Aorta (tissue), 5 donors: ENCODE measurements at places on chromosomes 6 and 20.

- no peak for DNase-seq
Observed at GRCh38 chr6:154390034-154390433, 33.4 kb upstream of the IPCEF1 start.

DNA sequence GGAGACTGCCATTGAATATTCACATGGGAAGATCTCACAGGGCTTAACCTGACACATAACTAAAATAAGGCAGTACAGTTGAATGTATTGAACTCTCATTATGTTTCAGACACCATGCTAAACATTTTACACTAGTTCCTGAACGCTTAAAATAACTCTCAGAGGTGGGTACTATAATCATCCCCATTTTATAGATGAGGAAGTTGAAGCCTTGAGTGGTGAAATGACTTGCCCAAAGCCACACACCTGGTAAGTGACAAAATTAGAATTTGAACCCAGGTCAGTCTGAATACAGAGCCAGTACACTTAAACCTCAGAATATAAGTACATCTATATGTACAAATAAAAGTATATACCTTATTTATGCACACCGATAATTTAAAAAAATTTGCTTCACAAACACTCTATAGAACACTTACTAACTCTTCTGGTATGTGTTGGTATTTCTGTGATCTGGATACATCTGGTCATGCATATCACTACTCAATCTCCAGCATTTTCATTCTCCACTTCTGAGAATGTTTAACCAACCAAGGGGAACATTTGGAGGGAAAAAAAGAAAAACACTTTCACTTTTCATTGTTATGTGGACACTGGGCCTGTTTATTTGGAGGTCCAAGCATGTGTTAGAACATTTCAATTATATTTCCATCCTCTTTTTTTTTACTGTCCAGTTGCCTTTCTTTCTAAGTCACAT, 4.6 kb upstream of the BICRAL start:
- DNase-seq: no peak

DNA sequence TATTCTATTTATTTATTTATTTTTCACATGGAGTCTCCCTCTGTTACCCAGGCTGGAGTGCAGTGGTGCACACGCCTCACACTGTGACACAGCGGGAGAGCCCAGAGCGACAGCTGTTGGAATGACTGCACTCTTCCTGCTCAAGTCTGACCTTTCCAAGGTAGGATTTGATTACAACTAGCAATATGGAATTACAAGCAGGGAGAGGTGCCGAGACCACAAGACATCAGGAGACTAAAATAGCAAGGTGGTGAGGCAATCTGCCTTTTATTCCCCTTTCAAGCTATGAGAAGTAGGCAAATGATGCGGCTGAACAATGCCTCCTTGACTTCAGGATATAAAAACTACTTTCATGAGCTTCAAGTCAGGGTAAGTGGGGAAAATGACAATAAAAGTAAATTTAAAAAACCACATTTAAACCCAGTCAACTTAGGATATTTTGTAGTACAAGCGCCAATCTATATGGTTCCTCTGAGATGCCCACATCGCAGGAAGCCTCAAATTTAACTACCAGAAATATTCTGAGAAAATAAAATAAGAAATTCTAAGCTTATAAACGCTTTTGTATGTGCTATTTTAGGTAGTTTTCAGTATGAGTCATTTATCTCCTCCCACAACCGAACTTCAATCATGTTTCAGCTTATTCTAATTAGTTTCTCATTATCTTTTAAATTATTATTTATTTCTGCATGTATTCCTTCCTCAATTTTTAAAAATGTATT, 146.9 kb upstream of the SGK1 start:
- no peak for DNase-seq

GRCh38 chr6:143288923-143289322, 161.6 kb downstream of the ADAT2 start:
- no peak for DNase-seq

- no peak for DNase-seq
Observed at GRCh38 chr6:79864421-79864820, 82.9 kb downstream of the ELOVL4 start.

- DNase-seq: no peak
Observed at GRCh38 chr6:22972771-22973170, 403.4 kb downstream of the HDGFL1 start.

DNA sequence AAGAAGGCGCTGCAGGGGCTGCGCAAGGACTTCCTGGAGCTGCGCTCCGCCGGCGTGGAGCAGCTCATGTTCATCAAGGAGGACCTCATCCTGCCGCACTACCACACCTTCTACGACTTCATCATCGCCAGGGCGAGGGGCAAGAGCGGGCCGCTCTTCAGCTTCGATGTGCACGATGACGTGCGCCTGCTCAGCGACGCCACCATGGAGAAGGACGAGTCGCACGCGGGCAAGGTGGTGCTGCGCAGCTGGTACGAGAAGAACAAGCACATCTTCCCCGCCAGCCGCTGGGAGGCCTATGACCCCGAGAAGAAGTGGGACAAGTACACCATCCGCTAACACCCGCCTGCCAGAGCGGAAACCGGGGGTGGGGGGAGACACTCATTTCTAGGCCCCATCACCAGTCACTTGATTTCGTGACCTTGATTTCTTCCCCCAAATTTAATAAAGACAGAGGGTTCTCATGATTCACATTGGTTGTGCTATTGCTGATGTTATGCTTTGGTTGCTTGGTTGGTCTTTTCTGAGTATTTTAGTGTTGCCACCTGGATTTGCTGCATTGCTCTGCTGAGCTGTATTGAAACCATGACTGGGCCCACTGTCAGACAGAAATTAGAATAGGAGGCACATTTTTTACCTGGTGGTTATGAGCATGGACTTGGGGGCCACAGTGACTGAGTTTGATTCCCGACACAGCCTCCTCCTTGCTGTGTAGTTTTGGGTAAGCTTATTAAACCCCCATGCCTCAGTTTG, 1.5 kb downstream of the FAM50B start:
- no peak for DNase-seq

DNA sequence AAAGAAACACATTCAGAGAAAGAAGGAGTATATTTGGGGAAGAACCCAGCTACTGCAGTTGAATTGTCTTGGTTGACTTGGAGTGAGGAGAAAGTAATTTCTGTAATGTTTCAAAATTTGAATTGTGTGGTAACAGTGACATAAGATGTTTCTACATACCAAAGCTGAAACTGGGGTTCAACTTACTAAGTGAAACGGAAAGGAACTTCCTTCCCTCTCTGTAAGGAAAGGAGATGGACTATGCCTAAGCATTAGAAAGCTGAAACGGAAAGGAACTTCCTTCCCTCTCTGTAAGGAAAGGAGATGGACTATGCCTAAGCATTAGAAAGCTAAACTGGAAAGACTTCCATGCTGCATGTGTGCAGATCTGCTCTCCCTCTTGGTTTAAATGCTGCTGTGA, 46.0 kb downstream of the HUS1B start:
- DNase-seq: no peak

- DNase-seq: no peak
Observed at GRCh38 chr20:57691699-57692098, 18.1 kb downstream of the PMEPA1 start.

DNA sequence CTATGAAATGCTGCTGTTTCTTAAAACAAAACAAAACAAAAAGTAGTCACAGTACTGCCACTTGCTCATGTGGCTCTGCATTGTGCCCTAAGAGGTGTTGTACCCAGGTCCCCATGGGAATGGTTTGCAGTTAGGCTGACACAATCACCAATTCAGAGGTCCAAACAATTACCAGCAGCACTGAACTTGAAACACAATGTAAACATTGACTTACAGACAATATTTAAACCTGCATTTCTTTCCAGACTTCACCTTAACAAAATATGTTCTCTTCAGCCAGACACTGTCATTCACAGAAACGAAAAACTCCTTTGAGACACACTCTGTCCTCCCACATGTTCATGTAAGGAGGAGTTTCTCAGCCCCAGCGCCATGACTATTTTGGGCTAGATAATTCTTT, 206.8 kb upstream of the ARG1 start:
- no peak for DNase-seq

DNA sequence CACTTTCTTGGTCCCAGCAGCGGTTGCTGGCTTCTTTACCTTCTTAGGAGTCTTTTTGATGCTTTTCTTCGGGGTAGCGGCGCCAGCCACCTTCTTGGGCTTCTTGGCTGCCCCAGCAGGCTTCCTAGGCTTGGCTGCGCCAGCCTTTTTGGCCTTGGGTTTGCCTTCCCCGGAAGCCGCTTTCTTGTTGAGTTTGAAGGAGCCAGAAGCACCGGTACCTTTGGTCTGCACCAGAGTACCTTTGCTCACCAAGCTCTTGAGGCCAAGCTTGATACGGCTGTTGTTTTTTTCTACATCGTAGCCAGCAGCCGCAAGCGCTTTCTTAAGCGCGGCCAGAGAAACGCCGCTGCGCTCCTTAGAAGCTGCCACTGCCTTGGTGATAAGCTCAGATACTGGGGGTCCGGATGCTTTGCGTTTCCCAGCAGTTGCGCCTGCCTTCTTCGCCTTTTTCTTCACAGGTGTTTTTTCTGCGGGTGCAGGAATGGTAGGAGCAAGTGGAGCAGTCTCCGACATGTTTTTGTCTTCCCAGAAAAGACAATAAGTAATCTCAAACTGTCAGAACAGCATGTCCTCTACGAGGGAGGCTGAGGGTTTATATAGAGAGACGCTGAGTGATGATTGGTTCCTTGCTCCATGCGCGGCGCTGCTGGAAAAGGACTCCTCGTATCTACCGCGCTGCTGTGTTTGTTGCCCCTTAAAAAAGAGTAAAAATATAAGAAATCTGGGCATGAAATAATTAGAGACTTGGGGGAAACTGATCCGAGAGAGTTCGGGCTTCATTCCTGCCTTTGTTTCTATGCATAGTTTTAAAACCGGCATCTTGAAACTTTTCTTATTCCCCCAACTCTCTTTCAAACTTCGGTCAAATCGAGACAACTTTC, 130.3 kb upstream of the BTN3A2 start:
- DNase-seq: no peak

DNA sequence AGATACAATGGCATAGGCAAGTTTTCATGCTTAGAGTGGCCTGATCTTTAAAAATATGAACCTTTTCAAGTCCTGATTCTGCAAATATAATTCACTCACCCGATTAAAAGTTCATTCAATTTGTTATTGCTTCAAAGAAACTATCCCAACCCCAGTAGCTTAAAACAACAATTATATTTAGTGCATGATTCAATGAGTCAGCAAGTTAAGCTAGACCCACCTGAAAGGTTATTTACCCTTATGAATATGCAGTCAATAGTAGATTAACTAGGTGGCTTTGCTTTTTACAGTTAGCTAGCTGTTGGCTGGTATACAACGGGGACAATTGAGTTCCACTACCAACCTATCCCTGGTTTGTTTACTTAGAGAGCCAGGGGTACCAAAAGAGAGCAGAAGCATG, 95.6 kb upstream of the ANKEF1 start:
- no peak for DNase-seq

GRCh38 chr6:117423754-117424153, 2.0 kb downstream of the ROS1 start:
- DNase-seq: no peak

DNA sequence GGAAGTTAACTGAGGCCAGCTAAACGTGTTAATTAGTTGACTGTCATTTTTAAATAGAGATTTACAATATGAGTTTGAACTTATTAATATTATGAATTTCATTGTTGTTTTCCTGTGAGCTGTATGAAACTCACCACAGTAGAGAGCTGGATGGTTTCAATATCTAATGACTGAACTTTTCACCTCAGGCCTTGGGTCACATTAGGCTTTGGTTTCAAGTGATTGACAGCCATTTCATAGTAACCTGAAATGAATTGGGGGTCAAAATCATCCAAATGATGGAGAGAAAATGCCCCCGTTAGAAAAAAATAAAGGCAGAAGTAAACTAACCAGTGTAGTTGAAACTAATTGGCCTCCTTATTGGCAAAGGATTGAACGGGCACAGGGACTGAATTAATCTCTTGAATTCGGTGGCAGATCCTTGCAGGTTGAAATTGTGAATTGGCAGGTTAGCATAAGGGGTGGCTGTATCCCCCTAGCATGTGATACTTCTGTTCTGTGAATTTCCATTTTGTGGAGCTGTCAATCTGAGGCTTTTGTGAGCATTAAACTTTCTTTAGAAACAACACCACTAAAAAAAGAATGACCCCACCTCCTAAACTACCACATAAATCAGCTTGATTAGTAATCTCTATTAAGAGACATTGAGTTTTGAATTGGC, 155.1 kb upstream of the MMS22L start:
- no peak for DNase-seq

DNA sequence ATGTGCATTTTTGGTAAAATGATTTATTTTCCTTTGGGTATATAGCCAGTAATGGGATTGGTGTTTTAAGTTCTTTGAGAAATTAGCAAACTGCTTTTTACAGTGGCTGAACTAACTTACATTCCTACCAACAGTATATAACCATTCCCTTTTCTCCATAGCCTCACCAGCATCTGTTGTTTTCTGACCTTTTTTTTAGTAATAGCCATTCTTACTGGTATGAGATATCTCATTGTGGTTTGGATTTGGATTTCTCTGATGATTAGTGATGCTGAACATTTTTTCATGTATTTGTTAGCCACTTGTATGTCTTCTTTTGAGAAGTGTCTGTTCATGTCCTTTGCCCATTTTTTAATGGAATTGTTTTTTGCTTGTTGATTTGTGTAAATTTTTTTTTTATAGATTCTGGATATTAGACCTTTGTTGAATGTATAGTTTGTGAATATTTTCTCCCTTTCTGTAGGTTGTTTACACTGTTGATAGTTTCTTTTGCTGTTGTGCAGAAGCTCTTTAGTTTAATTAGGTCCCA, 42.3 kb downstream of the STK4 start:
- no peak for DNase-seq

DNA sequence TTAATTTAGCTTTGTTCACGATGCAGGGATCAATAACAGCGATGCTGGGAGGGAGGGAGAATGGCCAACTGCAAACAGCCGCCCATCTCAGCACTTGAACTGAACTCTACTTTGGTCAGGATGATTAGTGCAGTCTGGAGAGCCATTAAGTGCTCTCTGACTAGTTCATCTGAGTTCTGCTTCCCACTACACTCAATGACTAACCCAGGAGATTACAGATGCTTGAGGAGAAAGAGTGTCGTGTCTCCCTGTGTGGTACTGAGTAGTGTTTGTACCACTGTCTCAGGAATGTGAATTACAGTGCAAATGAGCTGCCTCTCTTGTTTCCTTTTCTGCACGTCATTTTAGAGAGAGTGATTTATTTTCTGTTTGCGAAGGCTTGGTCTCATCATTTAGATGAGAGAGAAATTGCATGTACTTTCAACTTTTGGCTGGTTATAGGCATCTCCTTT, 23.5 kb downstream of the CARMIL1 start:
- DNase-seq: no peak

GRCh38 chr6:135286962-135287538, 105.9 kb downstream of the MYB start:
- DNase-seq: no peak
